ENCODE measurements at places on chromosomes 11 and 22.

GRCh38 chr22:36324414-36324813 lies 63.4 kb downstream of the MYH9 start:
- no peak for DNase-seq

- DNase-seq, result peak; percentile 88
These were observed 6.3 kb upstream of the KDELR3 start for GRCh38 chr22:38461414-38462081.

DNA sequence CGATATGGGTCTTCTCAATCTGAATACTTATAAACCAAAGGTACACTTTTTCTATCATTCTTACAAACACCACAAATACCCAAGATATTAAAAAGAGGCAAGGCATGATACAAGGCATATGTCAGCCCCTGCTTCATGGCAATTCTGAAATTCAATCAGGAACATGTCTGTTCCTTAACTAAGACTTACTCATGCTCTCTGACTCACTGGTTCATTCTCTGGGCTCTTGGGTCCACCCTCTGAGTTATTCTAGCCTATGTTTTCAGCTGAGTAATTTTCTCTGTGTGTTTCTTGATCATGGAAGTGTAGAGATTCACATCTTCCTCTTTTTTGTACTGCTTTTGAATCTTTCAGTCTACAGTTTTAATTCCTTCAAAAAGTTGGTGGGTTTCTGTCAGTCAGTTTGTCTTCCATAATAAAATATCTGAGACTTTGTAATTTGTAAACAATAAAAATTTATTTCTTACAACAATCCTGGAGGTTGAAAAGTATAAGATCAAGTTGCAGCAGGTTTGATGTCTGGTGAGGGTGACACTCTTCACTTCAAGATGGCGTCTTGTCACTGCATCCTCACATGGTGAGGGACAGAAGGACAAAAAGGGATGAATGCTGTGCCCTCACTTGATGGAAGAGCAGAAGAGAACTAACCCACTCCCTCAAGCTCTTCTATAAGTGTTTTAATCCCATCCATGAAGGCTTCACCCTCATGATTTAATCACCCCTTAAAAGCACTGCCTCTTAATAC lies 211.7 kb downstream of the FAM76B start:
- peak; percentile 53 for DNase-seq

DNA sequence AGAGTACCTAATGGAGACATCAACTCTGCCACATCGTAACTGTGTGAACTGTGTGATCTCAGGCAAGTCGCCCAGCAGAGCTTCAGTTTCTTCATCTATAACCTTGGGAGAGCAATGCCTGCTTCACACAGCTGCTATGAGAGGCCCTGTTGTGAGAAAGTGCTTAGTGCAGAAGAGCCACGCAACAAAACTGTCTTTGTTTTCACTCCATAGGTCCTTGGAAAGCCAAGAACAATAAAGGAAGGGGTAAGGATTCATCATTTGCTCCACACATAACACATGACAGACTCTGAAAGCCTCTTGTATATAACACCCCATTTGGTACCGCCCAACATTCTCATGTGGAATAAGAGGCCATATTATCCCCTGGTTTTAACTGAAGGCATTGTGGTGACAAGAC lies 231.9 kb upstream of the ISX start:
- no peak for DNase-seq

GRCh38 chr11:31301549-31302510 lies 67.7 kb downstream of the DCDC1 start:
- DNase-seq, result no peak

DNA sequence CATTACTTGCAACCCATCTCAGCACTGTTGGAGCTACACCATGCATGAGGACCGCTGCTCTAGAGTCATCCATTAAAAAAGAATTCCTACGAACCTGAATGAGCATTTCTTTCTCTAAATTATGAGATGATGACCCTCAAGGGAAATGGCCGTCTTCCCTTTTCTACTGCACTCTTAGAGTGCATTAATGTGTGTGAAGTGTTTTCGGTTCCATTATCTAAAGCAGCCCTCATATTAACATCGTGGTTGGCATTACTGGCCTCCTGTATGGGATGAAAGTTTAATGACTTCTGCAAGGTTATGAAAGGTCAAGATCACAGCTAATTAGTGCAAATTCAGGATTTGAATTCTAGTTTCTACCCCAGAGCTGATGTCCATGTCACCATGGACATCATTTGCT lies 16.7 kb downstream of the CD44 start:
- no peak for DNase-seq

DNA sequence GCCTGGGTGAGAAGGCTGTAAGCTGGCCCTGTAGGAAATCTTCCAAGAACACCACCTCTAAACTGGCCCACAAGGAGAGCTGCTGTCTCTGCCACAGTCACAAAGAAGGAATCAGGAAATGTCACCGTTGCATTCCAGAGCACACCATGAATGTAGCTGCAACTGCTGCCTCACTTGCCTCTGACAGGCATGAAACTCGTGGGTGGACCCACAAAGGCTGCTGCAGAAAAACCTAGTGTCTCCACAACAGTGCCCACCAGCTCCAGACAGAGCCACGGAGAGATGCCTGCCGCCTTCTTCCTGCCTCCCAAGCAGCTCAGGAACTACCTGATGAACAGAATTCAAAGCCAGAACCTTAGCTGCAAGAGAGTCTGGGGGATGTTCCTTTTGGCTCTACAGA lies 10.5 kb downstream of the DNAJB13 start:
- DNase-seq, result peak; percentile 56

- no peak for DNase-seq
These were observed 27.2 kb downstream of the TMPRSS6 start for GRCh38 chr22:37082251-37082873.

GRCh38 chr11:95715777-95716241 lies 73.8 kb downstream of the FAM76B start:
- no peak for DNase-seq

Measured in EL (cell line).